Pulmonary artery endothelial cell (primary cell): ENCODE measurements at places on chromosomes 11 and 22. TPM values are rescaled to one million over a fixed set of nuclear protein-coding genes. Genes with fewer than 3 reads are reported as not detected.

The DERL3 gene
- total RNA-seq = 0.26 and 1.5 TPM in 2 replicates

The OR52E4 gene
- total RNA-seq = not detected in 2 replicates

The TUB gene
- 1.3 and 1.8 TPM in 2 replicates for total RNA-seq

The SCGB1D2 gene
- not detected in 2 replicates for total RNA-seq

The SNU13 gene
- total RNA-seq = 101 and 113 TPM in 2 replicates

The STK33 gene
- total RNA-seq = 0.11 and 0.33 TPM in 2 replicates

The TRIM6 gene
- total RNA-seq = 2.0 TPM in 2 replicates

The BTBD18 gene
- total RNA-seq = not detected in 2 replicates

The LTBP3 gene
- 19.4 and 23.1 TPM in 2 replicates for total RNA-seq

The ROBO4 gene
- total RNA-seq = 186 and 220 TPM in 2 replicates

The CCDC73 gene
- not detected in 2 replicates for total RNA-seq

The PATE2 gene
- total RNA-seq = 0.07 and 0.28 TPM in 2 replicates

The LSP1 gene
- total RNA-seq = not detected in 2 replicates

The CASP5 gene
- total RNA-seq = not detected in 2 replicates
